HCT116 (cell line): ENCODE measurements at places on chromosomes 2 and 18.

- DNase-seq, result no peak
These were observed 1.4 kb downstream of the DOK6 start for GRCh38 chr18:69401972-69402532.

DNA sequence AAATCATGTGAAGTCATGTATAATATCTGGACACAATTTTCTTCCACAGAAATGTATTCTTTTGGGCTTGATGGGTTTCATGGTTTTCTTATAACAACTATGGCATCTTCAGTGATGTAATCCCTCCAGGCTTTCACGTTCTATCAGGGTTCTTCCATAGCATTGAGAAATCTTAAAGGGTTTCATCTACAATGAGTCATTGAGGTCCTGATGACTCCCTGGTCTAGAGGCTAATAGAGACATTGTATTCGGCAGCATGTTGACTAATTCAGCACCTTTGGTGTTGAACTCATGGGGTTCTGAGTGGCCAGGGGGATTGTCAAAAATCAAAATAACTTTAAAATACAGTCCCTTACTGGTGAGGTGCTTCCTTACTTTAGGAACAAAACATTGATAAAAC lies 614.0 kb upstream of the CRIM1 start:
- no peak for DNase-seq

GRCh38 chr2:69997015-69997830 lies 35.8 kb upstream of the ASPRV1 start:
- peak; percentile 57 for DNase-seq

GRCh38 chr2:164595031-164595430 lies 26.3 kb downstream of the GRB14 start:
- DNase-seq, result no peak

- DNase-seq, result no peak
These were observed 23.1 kb downstream of the ELP2 start for GRCh38 chr18:36152781-36153180.

DNA sequence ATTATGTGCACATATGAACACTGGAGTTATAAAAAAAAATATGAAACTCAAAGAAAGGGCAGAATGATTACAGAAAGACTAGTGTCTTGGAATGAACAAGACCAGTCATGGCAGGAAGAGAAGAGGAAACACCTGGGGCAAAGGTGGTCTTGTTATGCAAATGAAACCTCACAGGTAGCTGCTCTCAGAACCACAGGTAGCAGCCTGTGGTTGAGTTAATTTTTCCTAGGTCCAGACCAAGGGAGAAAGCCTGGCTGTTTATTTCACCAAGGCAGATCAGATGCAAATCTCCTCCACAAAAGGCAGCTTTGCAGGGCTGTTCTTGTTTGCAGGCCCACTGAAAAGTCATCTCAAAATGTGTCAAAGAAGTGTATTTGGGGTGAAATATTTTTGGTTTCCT lies 785.8 kb downstream of the RNF144A start:
- DNase-seq, result no peak

GRCh38 chr2:180385601-180386201 lies 378.6 kb upstream of the CWC22 start:
- DNase-seq, result no peak

DNA sequence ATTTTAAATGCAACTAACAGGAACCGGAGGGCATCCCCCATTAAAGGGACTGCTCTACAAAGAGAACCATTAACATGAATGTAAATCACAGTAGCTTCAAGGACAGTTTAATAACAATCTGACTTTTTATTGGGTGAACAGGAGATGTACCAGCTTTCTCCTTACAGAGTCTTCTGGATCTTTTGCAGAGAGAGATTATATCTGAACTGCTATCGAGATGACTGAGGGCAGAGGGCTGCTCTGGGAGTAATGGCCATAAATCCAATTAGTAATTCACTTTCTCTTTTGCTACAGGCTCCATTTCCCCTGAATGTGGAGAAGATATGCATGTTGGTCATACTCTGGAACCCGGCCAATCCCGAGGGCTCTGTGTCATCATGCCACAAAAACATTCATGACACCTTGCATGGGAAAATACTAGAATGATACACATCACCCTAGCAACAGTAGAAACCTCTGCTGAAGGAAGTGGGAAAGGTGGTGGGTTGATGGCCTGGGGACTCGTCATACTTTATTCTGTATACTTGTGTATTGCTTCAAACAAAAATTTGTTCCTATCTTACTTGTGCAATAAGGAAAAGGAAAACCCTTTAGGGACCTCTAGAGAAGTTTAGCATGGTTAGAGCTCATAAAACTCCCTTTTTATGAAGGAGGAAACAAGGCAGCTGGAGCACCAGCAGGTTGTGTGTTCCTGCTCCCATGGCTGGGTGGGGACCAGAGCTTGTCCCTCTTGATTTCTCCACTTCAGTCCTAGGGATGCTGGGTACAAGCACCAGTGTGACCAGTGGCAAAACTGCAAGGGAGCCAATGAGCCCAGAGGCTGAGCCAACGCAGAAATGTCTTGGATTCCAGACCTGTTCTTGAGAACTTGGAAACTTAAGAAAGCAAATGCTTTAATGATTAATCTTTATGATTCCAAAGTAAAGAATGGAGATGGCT lies 26.0 kb downstream of the CTAGE1 start:
- DNase-seq, result no peak

- no peak for DNase-seq
These were observed 17.5 kb upstream of the EXOC6B start for GRCh38 chr2:72843301-72843700.

DNA sequence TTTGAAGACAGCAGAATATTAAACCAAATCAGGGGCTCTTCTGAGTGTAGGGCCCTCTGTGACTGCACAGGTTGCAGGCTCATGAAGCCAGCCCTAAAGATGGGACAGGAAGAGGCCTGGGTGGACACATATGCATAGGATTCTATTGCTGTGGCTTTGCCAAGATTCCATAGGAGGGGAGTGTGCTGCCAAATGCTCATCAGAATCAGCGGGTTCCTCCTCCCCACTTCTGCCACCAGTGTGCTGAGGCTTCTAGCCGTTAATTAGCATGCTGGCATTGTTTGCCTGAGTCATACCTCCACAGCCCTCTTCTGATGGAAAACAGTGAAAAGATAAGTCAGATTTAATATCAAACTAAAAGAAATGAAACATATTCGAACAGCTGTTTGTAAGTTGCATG lies 103.9 kb upstream of the TMEFF2 start:
- DNase-seq, result no peak

DNA sequence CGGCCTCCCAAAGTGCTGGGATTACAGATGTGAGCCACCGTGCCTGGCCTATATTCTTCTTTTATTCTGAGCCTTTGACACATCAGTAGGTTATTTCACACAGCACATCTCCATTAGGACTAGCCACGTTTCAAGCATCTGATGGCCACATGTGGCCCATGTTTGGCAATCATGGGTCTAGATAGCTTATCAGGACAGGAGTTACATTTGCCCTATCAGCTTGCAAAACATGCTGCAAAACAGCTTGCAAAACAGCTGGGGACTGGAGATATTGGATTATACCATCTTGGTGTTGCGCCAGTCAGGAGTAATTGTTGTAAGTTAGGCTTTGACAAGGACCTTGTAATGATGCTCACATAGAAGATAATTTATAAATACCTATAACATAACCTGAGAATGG lies 94.9 kb downstream of the GBX2 start:
- DNase-seq, result no peak

DNA sequence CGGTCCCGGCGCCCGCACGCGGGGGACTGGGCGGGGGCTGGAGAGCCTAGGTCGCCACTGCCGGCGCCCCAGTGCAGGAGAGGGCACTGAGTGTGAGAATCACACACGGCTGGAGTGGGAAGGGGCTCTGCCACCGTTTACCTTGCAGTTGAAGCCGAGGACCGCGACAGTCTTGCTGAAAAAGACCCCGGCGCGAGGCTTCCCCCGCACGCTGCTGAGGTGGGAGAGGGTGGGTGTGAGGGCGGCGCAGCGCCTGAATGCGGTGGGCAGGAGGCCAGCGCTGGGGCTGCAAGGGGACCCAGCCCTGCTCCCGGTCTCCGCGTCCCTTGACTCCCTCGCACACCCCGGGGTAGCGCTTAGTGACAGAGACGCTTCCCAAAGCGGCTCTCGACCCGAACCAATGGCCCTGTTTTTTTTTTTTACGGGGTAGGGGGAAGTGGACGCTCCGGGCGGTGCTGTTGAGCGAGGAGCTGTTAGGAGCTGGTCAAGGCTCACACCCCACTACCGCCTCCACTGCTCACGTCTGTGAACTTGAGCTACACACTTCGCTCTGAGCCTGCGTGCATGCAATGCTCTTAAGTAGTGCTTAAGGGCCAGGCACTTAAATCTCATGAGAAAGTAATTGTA lies 794 bp downstream of the NOTO start:
- no peak for DNase-seq

GRCh38 chr2:205139822-205140463 lies 542.4 kb upstream of the NRP2 start:
- DNase-seq, result no peak

- no peak for DNase-seq
These were observed 17.6 kb downstream of the WNT10A start for GRCh38 chr2:218898109-218898878.

DNA sequence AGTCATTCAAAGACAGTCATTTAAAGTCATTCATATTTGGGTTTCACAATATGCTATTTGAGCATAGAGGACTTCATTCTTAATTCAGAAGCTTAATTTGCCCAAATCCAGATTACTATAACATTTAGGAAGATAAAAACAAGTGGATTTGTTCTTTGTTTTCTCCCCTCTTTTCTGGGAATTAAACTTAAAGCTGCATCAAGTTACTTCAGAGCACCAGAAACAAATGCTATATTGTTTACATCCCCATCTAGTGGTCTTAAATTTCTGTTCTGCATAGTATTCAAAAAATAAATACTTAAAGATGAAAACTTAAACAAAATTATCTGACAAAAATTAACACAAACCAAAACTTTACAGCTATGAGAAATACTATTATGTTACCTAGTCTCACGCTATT lies 34.7 kb upstream of the MARCHF7 start:
- no peak for DNase-seq

- no peak for DNase-seq
These were observed 11.1 kb downstream of the AMMECR1L start for GRCh38 chr2:127874378-127875269.

DNA sequence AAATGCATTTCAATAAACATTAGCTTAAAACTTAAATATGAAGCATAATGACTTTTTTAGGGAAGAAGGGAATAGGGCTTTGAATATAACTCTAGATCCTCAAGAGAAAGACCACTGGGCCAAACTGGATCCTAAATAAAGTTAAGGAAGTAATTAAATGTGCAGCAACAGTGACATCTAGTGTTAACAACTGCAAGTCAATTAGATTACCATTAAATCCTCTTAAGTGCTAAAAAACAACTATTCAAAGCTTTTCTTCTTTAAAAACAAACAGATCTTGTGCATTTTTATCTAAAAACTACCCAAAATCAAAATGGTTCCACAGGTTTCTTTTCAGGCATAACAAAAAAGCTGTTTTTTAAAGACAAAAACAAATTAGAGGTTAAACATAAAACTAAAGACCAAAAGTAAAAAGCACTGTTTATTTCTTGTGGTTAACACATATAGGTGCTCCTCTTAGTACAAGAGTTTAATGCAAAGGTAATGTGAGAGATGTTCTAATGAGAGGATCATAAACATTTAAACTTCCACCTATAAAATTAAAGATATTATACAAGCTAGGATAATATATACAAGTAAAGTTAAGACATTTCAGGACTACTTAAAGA lies 111.4 kb downstream of the THADA start:
- peak; percentile 73 for DNase-seq

DNA sequence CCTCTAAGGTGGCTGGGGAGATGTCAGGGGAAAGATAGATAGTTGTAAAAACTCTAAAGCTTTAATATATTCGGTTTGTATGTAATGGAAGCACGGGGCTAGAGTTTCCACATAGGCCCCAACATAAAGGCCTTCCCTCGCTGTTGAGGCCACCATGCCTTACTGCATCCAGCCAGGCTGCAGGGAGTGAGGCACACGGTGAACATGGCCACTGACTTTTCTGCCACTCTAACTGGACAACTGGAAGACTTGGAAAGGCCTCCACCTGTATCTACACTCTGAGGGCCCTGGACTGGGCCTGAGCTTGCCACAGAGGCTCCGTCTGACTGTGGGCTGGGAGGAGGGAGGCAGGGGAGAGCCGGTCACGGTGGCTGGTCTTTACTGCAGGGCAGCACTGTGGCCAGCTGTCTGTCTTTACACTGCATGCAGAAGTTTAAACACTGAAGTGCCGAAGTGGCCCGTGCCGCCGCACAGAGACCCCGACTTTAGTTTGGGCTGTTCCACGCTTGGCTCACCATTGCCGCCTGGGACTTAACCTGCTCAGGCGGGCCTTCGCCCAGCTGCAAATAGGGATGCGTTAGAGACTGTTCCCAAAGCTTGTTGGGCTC lies 66.7 kb downstream of the EMILIN2 start:
- DNase-seq, result no peak

GRCh38 chr2:104932243-104932642 lies 78.3 kb downstream of the POU3F3 start:
- no peak for DNase-seq

DNA sequence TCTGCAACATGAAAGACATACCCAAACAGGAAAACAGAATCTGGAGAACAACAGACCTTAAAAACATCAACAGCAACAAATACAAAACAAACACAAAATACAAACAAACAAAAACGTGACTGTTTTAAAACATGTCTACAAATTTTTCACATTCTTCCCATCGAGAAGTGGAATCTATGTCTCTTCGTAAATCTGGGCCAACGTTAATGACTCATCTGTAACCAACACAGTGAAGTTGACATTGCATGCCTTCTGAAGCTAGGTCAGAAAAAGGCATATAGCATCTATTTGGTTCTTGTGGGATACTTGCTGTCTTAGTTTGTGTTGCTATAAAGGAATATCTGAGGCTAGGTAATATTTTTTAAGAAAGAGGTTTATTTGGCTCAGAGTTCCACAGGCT lies 269.0 kb upstream of the FBXO11 start:
- no peak for DNase-seq

DNA sequence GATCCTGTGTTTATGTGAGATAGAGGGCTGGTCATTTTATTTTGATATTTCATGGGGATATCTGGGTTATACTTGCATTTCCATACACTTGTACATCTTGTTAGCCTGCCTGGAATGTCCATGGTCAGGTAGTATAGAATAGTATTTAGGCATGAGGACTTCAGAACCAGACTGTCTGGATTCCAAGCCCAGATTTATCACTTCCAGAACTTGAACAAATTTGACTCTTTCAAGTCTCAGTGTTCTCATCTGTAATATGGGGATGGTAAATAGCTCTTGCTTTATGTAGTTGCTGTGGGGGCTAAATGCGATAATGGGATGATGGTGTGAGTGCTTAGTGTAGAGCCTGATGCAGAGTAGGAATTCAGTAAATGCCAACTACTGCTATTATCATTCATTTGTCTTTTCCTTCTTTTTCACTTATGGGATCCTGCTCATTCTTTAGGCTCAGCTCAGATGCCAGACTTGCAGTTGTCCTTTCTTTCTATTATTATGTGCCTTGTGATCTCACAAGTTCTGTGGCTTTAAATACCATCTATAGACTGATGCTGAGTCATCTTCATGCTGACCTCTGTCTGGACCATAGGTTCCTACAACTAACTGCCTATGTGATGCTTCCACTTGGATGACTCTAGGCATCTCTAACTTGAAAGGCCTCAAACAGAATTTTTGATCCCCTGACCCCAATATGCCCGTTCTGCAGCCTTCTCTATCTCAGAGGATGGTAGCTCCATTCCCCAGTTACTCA lies 67.4 kb downstream of the POLE4 start:
- DNase-seq, result no peak

- no peak for DNase-seq
These were observed 37.8 kb downstream of the SCN9A start for GRCh38 chr2:166337932-166338331.

GRCh38 chr18:11969904-11970835 lies 11.1 kb upstream of the IMPA2 start:
- no peak for DNase-seq

GRCh38 chr2:234823877-234824376 lies 127.9 kb upstream of the SH3BP4 start:
- DNase-seq, result no peak
